ENCODE measurements at places on chromosomes 7 and 10. TPM values are rescaled to one million over a fixed set of nuclear protein-coding genes. Genes with fewer than 3 reads are reported as not detected.

Gene GIMAP8
- total RNA-seq, result 7.1 TPM

Gene TWIST1
- total RNA-seq, result 16.3 TPM

Gene C10orf105
- total RNA-seq, result not detected

Gene LBX1
- not detected for total RNA-seq

Gene SPDYE11
- total RNA-seq, result not detected

Gene ZNF117
- 3.5 TPM for total RNA-seq

Gene ASB4
- not detected for total RNA-seq

Gene CPA2
- total RNA-seq, result not detected

Gene CC2D2B
- total RNA-seq, result 1.6 TPM

Gene MMP21
- total RNA-seq, result not detected

Gene MUC12
- 2.5 TPM for total RNA-seq

Gene WEE2
- total RNA-seq, result not detected

Gene LRGUK
- total RNA-seq, result 0.83 TPM

Gene TDRD1
- 0.13 TPM for total RNA-seq

GRCh38 chr7:77696643-77697534 lies 630 bp downstream of the RSBN1L start:
- H3K36me3 ChIP-seq, result no peaks in the 10 kb centered on the region
- no peaks in the 10 kb centered on the region for H3K27me3 ChIP-seq
- peaks cover 74% of the 10 kb centered on the region for H3K4me1 ChIP-seq
- peak overlapping the region; percentile 96 for H3K27ac ChIP-seq

GRCh38 chr10:128808921-128809440 lies 658.1 kb upstream of the MGMT start:
- H3K27me3 ChIP-seq, result no peaks in the 10 kb centered on the region
- H3K27ac ChIP-seq, result no peak overlapping the region
- peak; percentile 79 for DNase-seq
- H3K4me1 ChIP-seq, result peaks cover 31% of the 10 kb centered on the region
- no peak overlapping the region for H3K4me3 ChIP-seq
- H3K36me3 ChIP-seq, result no peaks in the 10 kb centered on the region

GRCh38 chr10:78448470-78448869 lies 414.8 kb downstream of the RPS24 start:
- no peak overlapping the region for H3K4me3 ChIP-seq
- H3K27ac ChIP-seq, result no peak overlapping the region
- H3K4me1 ChIP-seq, result peaks cover 26% of the 10 kb centered on the region
- H3K27me3 ChIP-seq, result no peaks in the 10 kb centered on the region
- DNase-seq, result no peak

- no peak overlapping the region for H3K27ac ChIP-seq
- H3K36me3 ChIP-seq, result no peaks in the 10 kb centered on the region
- peaks cover 66% of the 10 kb centered on the region for H3K4me1 ChIP-seq
- no peak overlapping the region for H3K4me3 ChIP-seq
These were observed 25.9 kb downstream of the SEPTIN7 start for GRCh38 chr7:35826751-35827150.

- H3K27ac ChIP-seq, result no peak overlapping the region
- H3K4me3 ChIP-seq, result no peak overlapping the region
- H3K27me3 ChIP-seq, result no peaks in the 10 kb centered on the region
- DNase-seq, result no peak
- H3K4me1 ChIP-seq, result no peaks in the 10 kb centered on the region
These were observed 18.4 kb downstream of the BNIP3 start for GRCh38 chr10:131963350-131963749.

DNA sequence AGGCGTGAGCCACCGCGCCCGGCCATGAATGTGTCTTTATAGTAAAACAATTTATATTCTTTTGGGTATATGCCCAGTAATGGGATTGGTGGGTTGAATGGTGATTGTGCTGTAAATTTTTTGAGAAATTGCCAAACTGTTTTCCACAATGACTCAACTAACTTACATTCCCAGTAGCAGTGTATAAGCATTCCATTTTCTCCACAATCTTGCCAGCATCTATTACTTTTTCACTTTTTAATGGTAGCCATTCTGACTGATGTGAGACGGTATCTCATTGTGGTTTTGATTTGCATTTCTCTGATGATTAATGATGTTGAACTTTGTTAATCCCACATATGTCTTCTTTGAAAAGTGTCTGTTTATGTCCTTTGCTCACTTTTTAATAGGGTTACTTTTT lies 1187.9 kb downstream of the XPNPEP1 start:
- DNase-seq, result no peak
- H3K27me3 ChIP-seq, result no peaks in the 10 kb centered on the region
- no peaks in the 10 kb centered on the region for H3K36me3 ChIP-seq
- no peak overlapping the region for H3K4me3 ChIP-seq

GRCh38 chr7:146000882-146001281 lies 115.7 kb upstream of the CNTNAP2 start:
- H3K36me3 ChIP-seq, result no peaks in the 10 kb centered on the region
- DNase-seq, result no peak
- no peak overlapping the region for H3K27ac ChIP-seq
- H3K4me3 ChIP-seq, result no peak overlapping the region
- H3K4me1 ChIP-seq, result no peaks in the 10 kb centered on the region

- no peak for DNase-seq
- H3K4me3 ChIP-seq, result no peak overlapping the region
- H3K36me3 ChIP-seq, result no peaks in the 10 kb centered on the region
- peak overlapping the region; percentile 65 for H3K27ac ChIP-seq
These were observed 126.5 kb downstream of the FAM107B start for GRCh38 chr10:14648005-14648765.

DNA sequence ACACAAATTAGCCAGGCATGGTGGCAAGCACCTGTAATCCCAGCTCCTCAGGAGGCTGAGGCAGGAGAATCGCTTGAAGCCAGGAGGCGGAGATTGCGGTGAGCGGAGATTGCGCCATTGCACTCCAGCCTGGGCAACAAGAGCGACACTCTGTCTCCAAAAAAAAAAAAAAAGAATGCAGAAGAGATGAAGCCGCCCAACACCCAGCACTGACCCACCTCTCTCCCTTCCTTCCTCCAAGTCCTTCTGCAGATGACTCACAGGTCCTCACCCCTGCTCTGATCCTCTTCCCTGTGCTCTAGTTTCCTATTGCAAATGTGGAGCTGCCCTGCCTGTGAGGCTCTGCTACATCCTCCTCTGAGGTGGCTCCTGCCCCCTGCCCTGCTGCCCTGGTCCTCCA lies 22.0 kb upstream of the OPALIN start:
- H3K4me3 ChIP-seq, result no peak overlapping the region
- H3K27ac ChIP-seq, result no peak overlapping the region
- no peaks in the 10 kb centered on the region for H3K36me3 ChIP-seq
- H3K27me3 ChIP-seq, result no peaks in the 10 kb centered on the region
- H3K4me1 ChIP-seq, result peaks cover 7% of the 10 kb centered on the region
- no peak for DNase-seq

- H3K36me3 ChIP-seq, result no peaks in the 10 kb centered on the region
- no peak for DNase-seq
- no peak overlapping the region for H3K27ac ChIP-seq
- H3K27me3 ChIP-seq, result no peaks in the 10 kb centered on the region
These were observed 47.8 kb upstream of the CALCR start for GRCh38 chr7:93622036-93623033.

GRCh38 chr7:144866189-144866588 lies 30.3 kb upstream of the TPK1 start:
- no peak for DNase-seq
- H3K36me3 ChIP-seq, result no peaks in the 10 kb centered on the region
- H3K27me3 ChIP-seq, result no peaks in the 10 kb centered on the region
- no peak overlapping the region for H3K27ac ChIP-seq
- no peaks in the 10 kb centered on the region for H3K4me1 ChIP-seq

- H3K36me3 ChIP-seq, result peaks cover 56% of the 10 kb centered on the region
- no peak for DNase-seq
- H3K27ac ChIP-seq, result no peak overlapping the region
- H3K4me3 ChIP-seq, result no peak overlapping the region
These were observed 53.8 kb upstream of the LRRC4 start for GRCh38 chr7:128084896-128085608.

GRCh38 chr7:77746164-77746823 lies 50.0 kb downstream of the RSBN1L start:
- peaks cover 12% of the 10 kb centered on the region for H3K36me3 ChIP-seq
- DNase-seq, result no peak
- no peak overlapping the region for H3K27ac ChIP-seq
- no peak overlapping the region for H3K4me3 ChIP-seq
- no peaks in the 10 kb centered on the region for H3K27me3 ChIP-seq

DNA sequence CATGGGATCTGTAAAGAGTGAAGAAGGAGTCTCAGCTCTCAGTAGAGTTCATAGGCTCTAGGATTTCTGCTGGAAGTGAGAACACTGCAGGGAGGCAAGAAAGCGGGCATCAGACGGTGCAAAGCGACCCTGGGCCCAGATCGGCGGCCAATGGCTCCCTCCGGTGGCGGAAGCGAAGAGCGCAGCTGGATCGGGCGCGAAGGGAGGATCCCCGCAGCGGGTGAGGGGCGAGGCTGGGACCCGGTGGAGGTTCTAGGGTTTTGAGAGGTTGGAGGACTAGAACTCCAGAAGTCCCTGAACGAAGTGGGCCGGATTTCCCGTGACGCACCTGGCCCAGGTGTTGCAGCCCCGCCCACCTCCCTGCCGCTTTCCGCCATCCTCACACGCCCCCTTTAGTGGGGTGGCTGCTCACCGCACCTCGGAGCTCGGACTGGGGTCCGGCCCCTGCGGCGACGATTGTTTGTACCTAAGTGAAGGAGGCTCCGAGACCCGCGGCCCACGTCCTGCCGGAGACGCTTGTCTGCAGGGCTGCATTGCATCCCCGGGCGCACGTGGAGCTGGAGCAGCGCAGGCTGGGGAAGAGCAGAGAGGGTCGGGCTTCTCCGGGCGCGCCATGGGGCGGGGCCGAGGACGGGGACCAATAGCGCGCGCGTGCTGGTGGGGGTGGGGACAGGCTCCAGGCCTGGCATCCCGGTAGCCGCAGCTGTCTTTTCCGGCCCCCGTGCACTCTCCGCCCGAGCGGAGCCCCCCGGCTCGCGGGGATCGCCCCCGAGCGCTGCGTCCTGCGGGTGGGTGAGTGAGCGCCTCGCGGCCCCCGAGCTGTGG lies at the start of gene SLC12A9:
Gene SLC12A9 (plus strand): TSS at position 666 of the 825 bp plus-strand sequence. CDS start 1,485 bp downstream, outside the sequence.
- H3K27ac ChIP-seq, result peak within 1 kb of the TSS; percentile 89
- no peaks in the 10 kb centered on the region for H3K27me3 ChIP-seq
- H3K4me1 ChIP-seq, result peaks cover 26% of the 10 kb centered on the region
- peak; percentile 96 for DNase-seq

DNA sequence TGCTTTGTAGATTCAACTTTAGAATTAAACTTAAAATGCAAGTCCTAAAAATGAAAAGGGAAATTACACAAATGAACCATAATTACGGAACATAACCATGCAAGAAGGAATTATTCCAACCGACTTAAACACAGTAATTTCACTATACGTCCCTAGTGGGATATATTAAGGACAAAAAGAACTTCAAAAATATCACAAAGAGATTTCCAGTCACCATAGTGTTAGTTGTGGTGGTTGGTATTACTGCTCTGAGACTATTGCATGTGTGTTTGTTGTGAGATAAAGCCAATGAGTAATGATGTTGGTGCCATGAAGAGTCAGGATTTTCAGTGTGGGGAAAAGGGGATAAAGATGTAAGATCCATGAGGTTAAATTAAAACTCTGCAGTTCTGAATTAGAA lies 49.6 kb downstream of the KCNH2 start:
- no peaks in the 10 kb centered on the region for H3K36me3 ChIP-seq
- H3K27me3 ChIP-seq, result no peaks in the 10 kb centered on the region
- no peak for DNase-seq
- H3K27ac ChIP-seq, result no peak overlapping the region
- no peaks in the 10 kb centered on the region for H3K4me1 ChIP-seq

DNA sequence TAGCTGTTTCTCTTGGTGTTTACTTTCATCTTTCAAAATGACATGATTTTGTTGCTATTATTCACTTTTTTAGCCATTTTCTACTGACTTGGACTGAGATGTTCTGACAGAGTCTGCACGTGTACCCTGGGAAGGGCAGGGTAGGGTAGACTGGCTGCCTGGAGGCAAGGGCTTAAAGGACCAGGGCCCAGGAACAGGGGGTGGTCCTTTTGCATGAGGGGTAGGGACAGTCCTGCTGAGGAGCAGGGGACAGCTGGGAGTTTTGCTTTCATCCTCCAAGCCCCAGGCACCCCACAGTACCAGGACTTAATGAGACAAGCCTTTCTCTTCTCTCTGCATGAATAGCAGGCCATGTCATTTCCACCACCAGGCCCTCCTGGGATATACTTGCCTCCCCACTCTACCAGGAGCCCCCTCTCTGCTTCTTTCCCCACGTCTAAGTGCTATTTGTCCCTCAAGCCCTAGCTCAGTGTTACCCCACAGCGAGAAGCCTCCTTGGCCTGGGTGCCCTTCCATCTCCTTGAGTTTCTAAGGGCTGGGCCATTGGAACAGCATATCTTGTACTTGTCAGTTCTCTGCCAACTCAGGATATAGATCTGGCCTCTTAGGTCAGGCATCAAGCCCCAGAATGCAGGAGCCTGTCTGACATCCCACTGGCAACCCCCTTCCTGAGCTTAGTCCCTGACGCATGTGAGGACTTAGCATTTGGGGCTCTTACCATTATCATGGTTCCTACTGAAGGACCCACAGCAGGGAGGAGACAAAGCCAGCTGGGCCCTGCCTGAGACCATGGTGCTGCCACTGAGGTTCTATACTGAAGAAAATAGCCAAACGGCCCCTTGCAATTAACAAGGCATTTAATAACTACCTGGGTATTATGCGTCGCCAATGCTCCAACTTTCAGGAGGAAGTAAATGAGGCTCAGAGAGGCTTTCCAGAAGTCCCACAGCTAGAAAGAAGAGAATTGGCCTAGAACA lies 78.4 kb upstream of the UNC5B start:
- H3K27me3 ChIP-seq, result peaks cover 25% of the 10 kb centered on the region
- H3K36me3 ChIP-seq, result no peaks in the 10 kb centered on the region
- no peak overlapping the region for H3K27ac ChIP-seq
- H3K4me3 ChIP-seq, result no peak overlapping the region
- H3K4me1 ChIP-seq, result peaks cover 16% of the 10 kb centered on the region

GRCh38 chr7:38367301-38367890 lies 94.0 kb upstream of the TARP start:
- no peaks in the 10 kb centered on the region for H3K36me3 ChIP-seq
- no peaks in the 10 kb centered on the region for H3K27me3 ChIP-seq
- no peaks in the 10 kb centered on the region for H3K4me1 ChIP-seq
- DNase-seq, result no peak
- H3K27ac ChIP-seq, result no peak overlapping the region

GRCh38 chr7:151056666-151057505 lies 811 bp downstream of the CDK5 start:
- DNase-seq, result no peak
- H3K27ac ChIP-seq, result peak overlapping the region; percentile 94
- no peaks in the 10 kb centered on the region for H3K27me3 ChIP-seq
- H3K36me3 ChIP-seq, result peaks cover 7% of the 10 kb centered on the region
- H3K4me1 ChIP-seq, result peaks cover 40% of the 10 kb centered on the region

DNA sequence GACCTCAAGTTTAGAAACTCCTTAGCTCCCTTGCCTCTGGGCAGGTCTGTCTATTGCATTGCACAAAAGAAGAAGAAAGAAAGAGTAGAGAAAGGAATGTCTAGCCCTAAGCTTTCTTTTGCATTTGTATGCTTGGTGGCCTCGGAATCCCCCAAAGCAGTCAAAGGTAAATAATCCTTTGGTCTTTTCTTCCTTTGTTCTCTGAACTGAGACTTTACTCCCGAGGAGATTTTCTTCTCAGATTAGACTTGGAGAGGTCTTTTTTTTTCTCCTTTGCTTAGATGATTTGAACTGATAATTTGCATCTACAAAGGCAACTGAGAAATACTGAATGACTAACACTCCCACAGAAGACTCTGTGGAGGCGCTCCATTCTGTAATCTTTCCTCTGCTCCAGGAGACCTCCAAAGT lies 93.2 kb downstream of the AKR1D1 start:
- no peak for DNase-seq
- no peaks in the 10 kb centered on the region for H3K27me3 ChIP-seq
- H3K27ac ChIP-seq, result no peak overlapping the region
- no peaks in the 10 kb centered on the region for H3K4me1 ChIP-seq
- H3K4me3 ChIP-seq, result no peak overlapping the region
- H3K36me3 ChIP-seq, result no peaks in the 10 kb centered on the region

- peaks cover 33% of the 10 kb centered on the region for H3K4me1 ChIP-seq
- no peaks in the 10 kb centered on the region for H3K36me3 ChIP-seq
- H3K27me3 ChIP-seq, result no peaks in the 10 kb centered on the region
- no peak overlapping the region for H3K4me3 ChIP-seq
- peak; percentile 42 for DNase-seq
These were observed 59.5 kb upstream of the CDCA7L start for GRCh38 chr7:22005151-22005550.

Measured in esophagus muscularis mucosa (tissue), 4 donors.